ENCODE measurements at places on chromosomes 13 and 19.

- DNase-seq: no peak
These were observed 411.0 kb downstream of the ZNF536 start for GRCh38 chr19:30783212-30783611.

DNA sequence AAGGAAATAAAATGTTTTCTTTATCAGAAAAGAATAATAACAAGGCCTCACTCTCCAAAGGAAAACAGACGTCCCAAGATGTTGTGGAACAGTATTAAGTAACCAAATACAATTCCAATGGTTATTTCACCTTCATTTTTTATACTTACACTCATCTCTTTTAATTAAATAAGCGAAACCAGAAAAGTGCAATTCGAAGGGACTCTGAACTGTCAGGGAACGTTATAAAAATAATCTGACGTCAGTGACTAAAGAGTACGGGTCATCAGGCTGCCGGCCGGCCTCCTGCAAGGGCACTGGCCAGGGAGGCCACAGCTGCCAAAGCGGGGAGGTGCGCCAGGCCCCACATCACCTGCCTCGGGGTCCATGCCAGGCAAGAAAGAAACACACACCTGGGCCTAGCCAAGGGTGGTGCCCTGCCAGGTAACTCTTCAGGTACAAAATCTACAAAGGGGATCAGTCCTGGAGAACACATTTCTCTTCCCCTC lies 61.2 kb downstream of the CDADC1 start:
- DNase-seq: no peak

- DNase-seq: no peak
These were observed 24.7 kb downstream of the KEAP1 start for GRCh38 chr19:10478476-10478875.

DNA sequence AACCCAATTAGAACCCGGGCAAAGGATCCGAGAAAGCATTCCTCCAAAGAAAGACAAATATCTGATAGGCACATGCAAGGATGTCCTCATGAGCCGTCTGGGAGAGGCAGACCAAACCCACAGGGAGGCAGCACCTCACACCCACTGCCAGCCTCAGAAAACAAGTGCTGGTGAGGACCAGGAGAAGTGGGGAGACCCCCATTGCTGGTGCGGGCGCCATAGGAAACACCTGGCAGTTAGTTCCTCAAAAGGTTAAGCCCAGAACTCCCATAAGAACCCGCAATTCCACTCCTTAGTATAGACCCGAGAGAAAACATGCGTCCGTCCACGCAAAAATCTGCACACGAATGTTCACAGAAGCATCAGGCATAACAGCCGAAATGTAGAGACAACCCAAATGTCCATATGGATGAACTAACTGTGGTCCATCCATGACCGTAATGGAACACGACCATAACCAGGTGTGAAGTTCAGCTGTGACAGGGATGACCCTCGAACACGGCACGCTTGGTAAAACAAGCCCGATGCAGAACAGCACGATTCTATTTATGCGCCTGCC lies 7.9 kb downstream of the ZNF787 start:
- DNase-seq: peak; percentile 34

GRCh38 chr13:74219566-74219965 lies 85.4 kb upstream of the KLF12 start:
- DNase-seq: no peak

- no peak for DNase-seq
These were observed 39.1 kb upstream of the CCNE1 start for GRCh38 chr19:29772696-29773095.

DNA sequence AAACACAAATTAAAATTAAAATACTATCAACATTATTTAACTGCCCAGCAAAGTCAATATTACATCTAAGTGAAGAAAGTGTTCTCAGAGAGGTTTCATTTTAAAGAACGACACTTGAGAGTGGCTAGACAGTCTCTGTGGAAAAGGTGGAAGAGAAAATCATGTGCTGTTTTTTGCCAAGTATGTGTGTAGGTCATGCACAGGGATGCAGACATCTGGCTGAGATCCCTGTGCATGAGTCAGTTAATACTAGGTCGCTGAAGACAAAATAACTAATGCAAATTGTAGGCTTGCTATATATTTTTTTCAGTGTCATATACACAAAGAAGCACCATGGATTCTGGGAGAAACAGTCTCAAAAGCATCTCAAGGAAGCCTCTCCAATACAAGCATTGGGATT lies 44.3 kb upstream of the ENOX1 start:
- no peak for DNase-seq

GRCh38 chr13:44402899-44403445 lies 29.3 kb downstream of the SERP2 start:
- DNase-seq: no peak

GRCh38 chr13:91544723-91545122 lies 146.3 kb downstream of the GPC5 start:
- DNase-seq: no peak

- no peak for DNase-seq
These were observed 7.4 kb upstream of the IL17D start for GRCh38 chr13:20696073-20696472.

DNA sequence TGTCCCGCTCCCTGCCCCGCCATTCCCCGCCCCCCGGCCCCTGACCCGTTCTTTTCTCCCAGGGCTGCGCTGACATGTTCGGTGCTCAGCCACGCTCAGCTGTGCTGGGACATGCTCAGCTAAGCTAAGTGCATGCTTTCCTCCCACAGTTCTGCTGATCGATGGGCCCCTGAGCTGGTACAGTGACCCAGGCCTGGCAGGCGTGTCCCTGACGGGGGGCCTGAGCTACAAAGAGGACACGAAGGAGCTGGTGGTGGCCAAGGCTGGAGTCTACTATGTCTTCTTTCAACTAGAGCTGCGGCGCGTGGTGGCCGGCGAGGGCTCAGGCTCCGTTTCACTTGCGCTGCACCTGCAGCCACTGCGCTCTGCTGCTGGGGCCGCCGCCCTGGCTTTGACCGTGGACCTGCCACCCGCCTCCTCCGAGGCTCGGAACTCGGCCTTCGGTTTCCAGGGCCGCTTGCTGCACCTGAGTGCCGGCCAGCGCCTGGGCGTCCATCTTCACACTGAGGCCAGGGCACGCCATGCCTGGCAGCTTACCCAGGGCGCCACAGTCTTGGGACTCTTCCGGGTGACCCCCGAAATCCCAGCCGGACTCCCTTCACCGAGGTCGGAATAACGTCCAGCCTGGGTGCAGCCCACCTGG lies 3.7 kb downstream of the TNFSF9 start:
- DNase-seq: no peak

GRCh38 chr13:29472332-29472961 lies 123.0 kb downstream of the SLC7A1 start:
- DNase-seq: peak; percentile 29

DNA sequence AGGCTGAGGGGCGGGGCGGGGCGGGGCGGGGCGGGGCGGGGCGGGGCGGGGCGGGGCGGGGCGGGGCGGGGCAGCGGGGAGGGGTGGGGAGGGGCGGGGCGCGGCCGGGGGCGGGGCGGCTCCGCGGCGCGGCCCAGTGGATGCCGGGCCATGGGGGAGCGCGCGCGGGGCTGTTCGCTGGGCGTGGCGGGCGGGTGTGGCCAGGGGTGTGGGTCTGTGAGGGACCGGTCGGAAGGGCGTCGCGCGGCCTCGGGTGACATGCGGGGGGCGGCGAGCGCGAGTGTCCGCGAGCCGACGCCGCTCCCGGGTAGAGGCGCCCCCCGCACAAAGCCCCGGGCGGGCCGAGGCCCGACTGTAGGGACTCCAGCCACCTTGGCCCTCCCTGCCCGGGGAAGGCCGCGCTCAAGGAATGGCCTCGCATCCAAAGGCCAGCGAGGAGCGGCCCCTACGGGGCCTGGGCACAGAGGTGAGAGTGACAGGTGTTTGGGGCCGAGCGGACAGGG lies at the start of gene ZFP28:
Gene ZFP28, plus strand, starts transcription at position 188 of the 503 bp plus-strand sequence. Its CDS starts 71 bp downstream, at position 259.
- peak; percentile 87 for DNase-seq

- no peak for DNase-seq
These were observed 254.1 kb upstream of the RXFP2 start for GRCh38 chr13:31485183-31485582.

DNA sequence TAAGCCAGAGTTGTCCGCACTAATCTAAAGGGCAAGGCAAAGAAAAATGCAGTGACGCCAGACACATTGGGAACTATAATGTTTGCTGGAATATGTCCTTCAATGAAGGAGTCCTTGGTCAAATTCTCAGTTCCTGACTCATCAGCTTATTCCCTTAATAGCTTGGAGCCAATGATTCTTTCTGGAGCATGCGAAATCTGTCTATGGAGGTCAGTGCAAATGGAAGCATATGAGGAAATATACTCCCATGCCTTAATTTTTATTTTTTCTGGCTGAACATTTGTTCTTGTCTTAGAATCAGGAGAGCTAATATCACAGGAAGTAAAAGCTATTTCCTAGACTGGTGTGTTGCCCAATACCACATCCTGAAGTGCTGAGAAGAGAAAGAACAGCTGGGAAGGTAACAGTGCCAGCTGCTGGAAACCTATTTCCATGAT lies 289.8 kb upstream of the SPRY2 start:
- DNase-seq: no peak

GRCh38 chr19:35703343-35703742 lies 1.0 kb upstream of the ZBTB32 start:
- DNase-seq: no peak

GRCh38 chr19:4362101-4362828 lies 18.9 kb downstream of the MPND start:
- DNase-seq: no peak

- no peak for DNase-seq
These were observed 314.3 kb upstream of the ARGLU1 start for GRCh38 chr13:106882246-106882645.

DNA sequence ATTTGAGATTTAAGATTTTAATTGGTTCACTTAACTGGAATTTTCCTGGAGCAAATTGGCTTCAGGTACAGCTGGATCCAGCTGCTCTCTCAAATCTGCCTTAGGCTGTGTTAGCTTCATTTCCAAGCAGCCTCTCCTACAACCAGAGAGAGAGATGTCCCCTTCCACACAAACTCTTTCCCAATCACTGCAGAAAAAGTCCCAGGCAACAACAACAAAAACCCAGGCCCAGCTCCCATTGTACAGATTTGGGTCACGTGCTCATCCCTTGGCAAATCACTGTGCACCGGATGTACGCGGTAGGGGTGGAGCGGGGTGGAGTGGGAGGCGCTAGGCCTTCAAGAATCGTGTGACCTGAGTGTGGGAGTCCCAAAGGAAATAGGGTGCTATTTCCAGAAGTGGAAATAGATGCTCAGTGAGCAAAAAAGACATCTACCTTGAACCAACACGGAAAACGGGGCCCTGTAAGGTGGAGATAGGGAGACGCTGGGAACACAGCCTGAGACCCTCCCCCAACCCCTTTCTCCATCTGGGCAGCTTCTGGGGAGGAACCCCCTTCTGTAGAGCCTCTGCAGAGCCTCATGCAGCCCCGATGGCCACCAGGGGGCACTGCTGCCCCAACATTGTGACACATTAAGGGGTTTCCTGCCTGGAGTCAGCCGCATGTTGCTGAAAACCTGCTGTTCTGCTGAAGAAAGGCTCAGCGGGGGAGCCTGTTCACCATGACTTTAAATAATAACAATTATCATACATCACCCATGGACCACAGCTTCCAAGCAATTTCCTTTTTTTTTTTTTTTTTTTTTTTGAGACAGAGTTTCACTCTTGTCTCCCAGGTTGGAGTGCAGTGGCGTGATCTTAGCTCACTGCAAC lies 25.4 kb downstream of the HPN start:
- DNase-seq: peak; percentile 54

DNA sequence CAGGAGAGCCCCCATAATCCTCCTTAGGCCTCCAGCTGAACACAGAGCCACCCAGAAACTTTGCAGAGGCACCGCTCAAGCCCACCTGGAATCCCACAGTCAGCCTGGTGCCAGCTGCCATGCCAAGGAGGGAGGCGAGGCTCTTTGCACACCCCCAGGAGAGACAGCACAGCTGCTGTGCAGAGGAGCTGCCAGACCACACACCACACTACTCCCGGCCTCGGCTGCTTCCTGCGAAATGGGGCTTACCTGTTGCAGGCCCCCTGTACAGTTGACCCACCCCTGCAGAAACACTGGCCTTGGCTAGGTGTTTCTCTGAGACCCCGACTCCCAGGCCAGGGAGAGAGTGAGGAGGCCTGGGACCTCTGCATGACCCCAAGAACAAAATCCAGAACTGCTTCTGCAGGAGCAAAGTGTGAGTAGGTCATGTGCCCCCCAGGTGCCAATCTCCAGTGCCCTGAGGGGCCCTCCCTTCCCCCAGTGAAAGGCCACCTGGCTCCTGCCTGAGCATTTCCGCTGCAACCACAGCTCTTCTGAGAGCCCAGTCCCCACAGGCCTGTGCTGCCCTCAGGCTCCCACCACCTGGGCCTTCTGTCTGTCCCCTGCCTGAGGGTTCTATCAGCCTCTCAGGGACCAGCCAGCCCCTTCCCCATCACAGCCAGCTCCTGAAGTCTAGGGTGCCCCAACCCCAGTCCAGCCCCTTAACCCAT lies 580.4 kb downstream of the UQCRFS1 start:
- DNase-seq: no peak

- no peak for DNase-seq
These were observed 920.9 kb upstream of the PCDH20 start for GRCh38 chr13:62336507-62336906.

- no peak for DNase-seq
These were observed 63.4 kb downstream of the EFNB2 start for GRCh38 chr13:106471957-106472543.

GRCh38 chr19:5580161-5580571 lies 12.4 kb upstream of the TINCR start:
- DNase-seq: no peak

DNA sequence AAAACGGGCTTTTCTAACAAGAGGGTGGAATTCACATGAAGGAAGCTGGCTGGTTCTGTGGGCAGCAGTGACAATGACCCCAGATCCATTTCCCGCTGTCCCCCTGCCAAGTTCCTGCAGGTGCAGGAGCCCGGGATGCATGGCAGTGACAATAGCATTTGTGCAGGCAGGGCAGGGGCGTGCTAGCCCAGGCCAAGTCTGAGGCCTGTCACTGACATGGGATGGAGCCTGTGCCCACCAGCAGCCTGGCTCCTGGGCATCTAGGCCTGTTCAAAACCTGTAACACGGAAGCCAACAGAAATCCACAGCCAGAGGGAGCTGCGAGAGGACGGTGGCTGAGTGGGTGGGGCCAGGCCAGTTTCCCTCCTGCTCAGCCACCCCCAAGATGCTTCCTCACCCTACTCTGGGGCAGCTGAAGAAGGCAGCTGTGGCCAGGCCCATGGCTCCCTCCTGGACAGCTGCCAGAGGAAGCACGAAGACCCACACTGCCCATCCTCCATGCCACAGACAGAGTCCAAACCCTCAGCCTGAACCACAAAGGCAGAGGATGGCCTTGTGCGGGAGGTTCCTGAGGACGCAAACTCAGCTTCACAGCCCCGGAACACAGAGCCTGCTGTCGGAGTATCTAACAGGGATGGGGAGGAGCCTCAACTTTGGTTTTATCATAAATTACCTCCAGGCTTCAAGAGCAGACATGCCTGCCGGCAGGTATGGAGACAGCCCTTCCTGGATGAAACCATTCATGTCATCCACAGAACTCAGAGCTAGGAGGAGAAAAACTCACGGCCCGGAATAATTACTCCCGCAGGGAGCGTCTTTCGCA lies 74.0 kb downstream of the CEBPG start:
- no peak for DNase-seq
